ENCODE measurements at places on chromosomes 16 and 17. TPM values are rescaled to one million over a fixed set of nuclear protein-coding genes. Genes with fewer than 3 reads are reported as not detected.

Gene ZMYND15
- total RNA-seq: 0.27 TPM

Gene CCDC144A
- total RNA-seq: 6.5 TPM

Gene KRT15
- total RNA-seq: 0.31 TPM

Gene KRTAP1-4
- not detected for total RNA-seq
